ENCODE measurements at places on chromosomes 1 and 21.

DNA sequence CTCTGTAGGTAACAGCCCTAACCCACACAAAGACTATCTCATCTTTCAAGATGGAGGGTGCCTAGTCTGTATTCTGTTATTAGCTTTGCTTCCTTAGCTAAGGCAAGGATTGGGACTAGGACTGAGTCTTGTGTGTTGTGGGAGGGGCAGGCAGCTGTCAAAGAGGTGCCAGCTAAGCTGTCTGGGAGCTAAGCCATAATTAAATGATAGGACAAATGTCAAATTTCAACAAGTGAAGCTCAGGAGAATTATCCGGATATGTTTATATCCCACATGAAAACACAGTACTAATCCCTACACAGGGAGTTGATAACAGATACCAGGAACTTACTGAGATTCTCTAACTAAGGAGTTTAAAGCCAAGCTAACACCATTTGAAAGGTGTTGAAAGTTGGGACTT lies 70.5 kb upstream of the NGF start:
- DNase-seq: no peak

DNA sequence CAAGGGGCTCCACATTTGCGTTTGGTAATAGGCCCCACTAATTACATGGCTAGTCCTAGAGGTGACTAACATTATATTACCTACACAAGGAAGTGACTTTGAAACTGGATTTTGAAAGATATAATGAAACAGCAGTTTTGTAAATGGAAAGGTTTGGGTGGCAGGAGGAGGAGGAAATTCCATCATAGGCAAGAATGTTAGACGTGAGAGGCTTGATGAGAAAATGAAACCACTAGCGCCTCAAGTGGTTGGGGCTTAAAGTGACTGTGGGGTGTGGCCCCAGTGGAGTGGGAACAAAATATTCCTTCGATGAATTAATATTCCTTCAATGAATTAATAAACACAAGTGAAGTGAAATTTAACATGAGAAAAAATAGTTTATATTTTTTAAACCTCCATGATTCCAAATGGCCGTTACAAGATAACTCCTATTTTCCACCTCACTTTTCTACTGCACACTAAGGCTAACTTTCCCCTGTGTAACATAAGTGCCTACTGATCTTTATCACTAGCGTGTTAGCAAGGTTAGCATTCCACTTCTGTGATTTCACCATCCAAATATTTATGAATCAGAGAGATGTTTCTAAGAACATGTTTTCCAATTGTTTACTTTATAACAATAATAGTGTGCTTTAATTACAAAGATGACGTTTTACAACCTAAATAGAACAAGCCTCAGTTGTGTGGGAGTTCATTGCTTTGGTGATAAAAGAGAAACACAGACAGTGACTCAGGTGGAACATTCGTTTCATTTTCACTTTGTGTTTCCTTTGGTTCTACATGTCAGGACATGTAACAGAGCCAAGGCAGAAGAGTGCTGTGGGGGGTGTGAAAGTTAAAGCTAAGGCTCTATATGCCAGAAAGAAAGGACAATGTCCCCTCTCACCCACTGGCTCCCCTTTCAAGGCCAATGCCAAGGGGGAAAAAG lies 12.5 kb upstream of the ATF3 start:
- DNase-seq: peak; percentile 91

DNA sequence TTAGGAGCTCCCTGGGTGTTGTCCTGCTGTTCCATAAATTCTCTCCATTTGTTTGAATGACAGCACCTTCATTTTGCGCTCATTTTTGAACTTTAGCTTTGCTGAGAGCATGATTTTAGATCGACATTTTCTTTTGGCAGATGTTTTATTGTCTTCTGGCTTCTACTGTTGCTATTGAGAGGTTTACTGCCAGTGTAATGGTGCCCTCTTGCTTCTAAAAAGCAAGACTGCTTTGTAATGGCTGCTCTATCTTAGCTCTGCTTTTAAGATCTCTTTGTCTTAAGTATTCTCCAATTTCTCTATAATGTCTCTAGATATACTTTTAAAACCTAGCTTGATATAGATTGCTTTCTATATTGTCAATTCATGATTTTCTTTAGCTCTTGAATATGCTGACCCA lies 27.8 kb downstream of the THEM4 start:
- DNase-seq: peak; percentile 26

- DNase-seq: no peak
These were observed 842 bp upstream of the ZC3H12A start for GRCh38 chr1:37473431-37474045.

GRCh38 chr1:27564710-27565649 lies 39.0 kb downstream of the AHDC1 start:
- no peak for DNase-seq

DNA sequence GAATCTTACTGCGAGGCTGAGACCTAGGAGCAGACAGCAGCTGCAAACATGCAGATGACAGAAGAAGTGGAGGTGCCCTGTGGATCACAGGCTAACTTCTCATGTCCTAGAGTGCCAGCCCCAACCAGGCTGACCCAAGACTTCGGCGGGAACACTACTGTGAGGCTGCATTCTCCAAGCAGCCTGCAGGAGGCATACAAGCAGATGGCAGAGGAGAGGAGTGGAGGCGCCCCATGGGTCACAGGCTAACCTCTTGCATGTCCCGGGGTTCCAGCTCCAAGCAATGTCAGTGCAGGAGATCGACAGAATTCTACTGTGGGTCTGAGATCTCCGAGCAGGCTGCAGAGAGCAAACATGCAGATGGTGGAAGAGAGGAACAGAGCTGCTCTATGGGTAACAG lies 98.1 kb upstream of the ZNF678 start:
- no peak for DNase-seq

DNA sequence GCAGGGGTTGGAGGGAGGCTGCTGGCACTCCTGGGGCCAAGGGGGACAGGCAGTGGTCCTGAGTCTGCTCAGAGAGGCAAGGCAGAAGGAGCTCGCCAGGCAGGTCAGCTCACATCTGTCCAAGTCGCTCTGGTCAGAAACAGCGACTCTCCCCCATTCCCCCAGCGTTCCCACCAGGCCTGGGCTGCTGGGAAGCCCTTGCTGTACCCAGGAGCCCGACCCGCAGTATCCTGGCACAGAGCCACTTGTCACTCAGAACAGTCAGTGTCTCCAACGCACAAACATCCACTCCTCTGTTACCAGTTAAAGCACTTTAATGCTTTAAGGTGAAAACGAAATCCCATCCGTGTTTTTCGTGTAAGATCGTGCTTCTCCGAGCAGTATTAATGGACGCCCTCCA lies 16.6 kb upstream of the CCDC27 start:
- no peak for DNase-seq

DNA sequence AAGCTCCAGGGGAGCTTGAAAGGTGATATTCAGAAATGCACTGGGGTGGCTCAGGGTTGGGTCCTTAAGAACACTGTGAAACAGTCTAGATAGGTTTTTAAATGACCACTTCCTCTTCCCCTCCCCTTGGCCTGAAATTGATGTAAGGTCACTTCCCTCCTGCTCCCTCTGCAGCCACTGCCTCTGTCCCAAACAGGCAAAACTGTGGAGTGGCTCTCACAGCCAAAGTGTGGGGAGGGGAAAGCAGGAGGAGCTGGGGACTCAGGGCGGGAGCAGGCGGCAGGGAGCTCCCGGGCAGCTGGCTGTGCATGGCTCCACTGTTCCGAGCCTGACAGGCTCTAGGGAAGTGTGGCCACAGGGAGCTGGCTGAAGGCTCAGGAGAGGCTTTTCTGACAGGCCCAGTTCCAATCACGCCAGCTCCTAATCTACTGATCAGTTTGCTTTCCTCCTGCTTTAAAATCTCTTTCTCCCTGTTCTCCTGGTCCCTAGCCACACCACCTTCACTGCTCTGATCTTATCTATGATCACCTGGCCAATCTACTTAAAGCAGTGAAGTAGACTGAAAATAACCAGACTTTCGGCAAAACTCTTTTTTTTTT lies 5.1 kb upstream of the CSRP1 start:
- no peak for DNase-seq

Data from HCEC 1CT (cell line).